ENCODE measurements at places on chromosomes 1 and 21.

DNA sequence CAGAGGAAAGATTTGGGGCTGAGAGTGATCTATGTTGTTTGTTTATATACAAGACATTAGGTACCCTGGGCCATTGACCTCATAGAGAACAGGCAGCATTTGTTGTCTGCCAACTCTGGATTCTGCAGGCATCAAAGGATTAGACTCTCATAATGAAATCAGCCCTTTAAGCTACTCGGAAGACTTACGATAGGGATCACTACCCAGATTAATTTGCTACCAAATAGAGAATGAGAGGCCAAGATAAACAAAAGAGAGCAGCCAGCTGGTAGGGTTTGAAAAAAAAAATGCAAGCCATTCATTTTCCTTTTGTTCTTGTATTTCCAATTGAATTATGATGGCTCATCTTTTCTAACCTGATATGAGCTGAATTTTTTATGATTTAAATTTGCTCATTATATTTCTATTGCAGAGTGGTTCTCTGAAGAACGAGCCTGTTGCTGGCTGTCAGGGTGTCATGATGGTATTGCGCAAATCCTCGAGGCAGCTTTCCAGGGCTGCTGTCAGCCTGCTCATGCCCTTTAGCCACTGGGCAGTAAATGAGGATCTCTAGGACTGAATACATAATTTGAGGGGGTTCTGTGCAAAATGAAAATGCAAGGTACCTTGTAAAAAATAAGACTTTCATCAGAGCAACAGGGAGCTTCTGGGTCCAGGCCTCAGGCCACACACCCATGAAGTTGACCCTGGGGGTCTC lies 116.4 kb upstream of the KCNJ15 start:
- no peak for DNase-seq

- no peak for DNase-seq
These were observed 47.3 kb upstream of the POU3F1 start for GRCh38 chr1:38093569-38094520.

DNA sequence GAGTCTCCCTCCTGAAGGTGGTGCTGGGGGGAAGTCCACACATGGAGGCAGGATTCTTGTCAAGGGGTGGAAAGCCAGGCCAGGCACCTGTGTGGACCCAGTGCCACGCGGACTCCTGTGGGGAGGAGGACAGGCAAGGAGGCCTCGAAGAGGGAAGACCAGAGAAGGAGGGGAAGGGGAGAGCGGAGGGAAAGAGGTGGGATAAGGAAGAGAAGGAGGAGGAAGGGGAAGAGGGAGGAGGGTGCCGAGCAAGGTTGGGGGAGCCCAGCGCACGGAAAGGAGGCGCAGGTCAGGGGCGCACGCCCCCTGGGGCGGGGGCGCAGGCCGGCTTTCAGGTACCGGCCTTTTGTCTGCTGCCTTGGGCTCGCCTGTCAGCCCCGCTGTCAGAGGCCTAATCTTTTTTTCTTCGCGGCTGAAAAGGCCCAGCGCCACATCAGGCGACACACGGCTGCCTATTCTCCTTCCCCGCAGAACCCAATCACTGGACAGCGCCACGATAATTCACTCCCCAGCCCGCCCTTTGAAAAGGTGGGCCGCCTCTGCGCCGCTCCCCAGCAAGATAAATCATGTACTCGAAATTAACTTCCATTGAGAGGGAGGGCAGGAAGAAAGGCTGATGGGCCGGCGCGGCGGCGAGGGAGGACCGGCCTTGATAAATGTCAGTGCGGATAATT lies 42.5 kb downstream of the PRDM16 start:
- DNase-seq = no peak

DNA sequence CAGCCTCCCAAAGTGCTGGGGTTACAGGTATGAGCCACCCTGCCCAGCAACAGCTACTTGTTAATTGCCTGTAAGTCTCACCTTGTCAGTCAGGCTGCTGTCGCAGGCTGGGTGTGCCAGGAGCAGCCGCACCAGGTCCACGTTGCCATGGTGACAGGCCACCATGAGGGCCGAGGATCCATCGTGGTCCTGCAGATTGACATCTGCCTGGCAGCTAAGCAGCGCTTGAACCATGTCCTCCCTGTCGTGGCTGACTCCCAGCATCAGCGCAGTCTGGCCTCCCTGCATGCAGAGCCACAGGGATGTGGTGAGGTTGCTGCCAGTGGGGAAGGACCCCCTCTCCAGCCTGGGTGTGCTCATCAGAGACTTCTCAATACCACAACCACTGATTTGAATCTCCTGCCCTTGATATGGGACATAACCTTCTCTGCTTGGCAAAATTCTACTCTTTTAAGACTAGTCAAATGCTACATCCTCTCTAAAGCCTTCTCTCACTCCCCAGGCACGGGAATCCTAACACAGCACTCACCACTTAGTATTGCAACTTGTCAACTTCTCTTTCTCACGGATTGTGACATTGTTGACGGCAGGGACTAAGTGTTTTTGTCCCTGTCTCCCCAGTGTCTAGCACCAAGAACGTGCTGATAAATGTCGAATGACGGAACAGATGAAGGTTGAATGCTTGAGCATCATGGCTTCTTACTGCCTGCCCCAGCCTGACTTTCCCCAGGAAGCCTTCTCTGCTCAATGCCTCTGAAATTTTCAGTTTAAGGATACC lies 52.9 kb downstream of the L1TD1 start:
- no peak for DNase-seq

DNA sequence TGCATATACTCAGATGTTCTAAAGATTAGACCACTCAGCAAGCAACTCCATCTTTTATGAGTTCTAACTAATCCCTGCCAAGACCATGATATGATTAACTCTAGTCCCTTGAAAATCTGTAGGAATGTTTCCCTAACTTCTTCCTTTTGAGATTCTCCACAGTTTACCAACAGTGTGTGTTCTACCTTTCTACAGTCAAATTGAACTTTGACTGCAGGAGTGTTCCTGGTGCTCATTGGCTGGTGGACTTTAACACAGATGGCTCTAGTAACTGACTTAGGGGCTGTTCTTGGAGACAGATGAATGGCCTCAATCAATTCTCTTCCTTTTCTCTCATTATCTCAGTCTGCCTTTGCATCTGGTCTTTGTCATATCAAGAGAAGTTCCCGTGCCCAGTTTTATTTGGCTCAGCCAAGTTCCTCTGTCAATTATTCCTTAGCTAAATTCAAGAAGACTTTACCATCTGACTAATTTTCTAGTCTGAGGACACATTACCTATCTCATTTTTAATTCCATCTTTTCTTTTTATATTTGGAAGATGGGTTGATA lies 643.9 kb upstream of the CAMK1G start:
- no peak for DNase-seq

DNA sequence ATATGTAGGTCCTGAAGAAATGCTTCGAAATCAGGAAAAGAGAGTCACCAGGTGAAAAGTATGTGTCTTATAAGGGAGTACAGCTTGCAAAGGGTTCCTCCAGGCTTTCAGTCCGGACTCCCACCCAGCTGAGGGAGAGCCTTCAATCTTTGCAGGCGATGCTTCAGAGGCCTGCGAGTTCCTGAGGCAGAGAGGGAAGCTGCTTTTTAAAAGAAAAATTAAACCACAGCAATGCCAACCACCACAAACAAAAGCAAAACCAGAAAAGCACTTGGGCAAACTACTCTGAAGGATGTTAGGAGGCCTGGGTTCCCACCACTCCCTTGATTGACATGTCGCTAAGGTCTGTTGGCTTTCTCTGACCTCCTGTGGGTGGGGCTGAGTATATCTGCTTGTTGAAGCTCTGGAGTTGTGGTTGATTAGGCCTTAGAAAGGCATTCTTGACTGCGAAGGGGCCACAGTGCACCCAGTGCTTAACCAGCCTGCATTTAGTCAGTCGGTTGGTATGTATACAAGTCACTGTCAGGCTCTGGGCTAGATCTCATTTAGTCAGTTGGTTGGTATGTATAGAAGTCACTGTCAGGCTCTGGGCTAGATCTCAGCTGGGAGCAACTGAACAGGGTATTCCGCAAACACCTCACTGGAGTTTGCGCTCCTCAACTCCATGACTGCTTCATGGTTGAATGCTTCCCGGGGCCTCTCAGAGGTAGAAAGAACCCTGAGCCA lies 1.2 kb downstream of the NIPAL3 start:
- peak; percentile 99 for DNase-seq

GRCh38 chr1:58824753-58825389 lies 41.0 kb upstream of the JUN start:
- DNase-seq = no peak

GRCh38 chr1:85554630-85555327 lies 25.8 kb upstream of the CCN1 start:
- peak; percentile 84 for DNase-seq

DNA sequence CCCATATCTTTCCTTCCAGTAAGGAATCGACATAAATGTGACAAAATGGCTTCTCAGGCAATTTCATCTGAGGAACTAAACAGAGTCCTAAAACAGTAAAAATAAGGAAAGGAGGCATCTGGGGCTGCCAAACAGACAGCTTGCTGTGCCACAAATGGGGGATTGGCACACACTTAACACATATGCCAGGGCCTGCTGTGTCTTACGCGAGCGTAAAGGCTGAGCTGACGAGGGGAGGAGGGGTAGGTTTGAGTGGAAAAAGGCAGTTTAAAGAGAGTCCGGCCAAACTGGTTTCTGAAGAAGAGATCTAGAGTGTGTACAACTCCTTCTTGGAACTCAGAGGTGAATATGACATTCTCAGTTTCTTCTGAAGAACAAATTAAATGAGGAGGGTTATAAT lies 244.1 kb upstream of the MAP1LC3C start:
- no peak for DNase-seq

DNA sequence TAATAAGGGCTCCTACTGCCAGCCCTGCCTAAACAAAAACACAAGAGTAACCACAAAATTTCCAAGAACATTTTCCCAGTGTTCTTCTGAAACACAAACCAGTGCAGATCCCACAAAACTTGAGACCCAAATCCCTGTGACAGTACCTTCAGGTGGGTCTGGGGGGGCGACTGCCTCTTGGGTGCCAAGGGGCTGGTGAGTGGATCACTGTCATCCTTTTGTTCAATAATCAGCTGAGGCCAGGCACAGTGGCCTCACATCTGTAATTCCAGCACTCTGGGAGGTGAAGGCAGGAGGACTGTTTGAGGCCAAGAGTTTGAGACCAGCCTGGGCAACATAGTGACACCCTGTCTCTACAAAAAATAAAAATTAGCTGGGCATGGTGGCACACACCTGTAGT lies 87.6 kb downstream of the GLIS1 start:
- no peak for DNase-seq

GRCh38 chr1:213103377-213104306 lies 52.6 kb downstream of the RPS6KC1 start:
- no peak for DNase-seq

- DNase-seq = peak; percentile 69
These were observed 36.2 kb upstream of the BTG2 start for GRCh38 chr1:203268901-203269653.

DNA sequence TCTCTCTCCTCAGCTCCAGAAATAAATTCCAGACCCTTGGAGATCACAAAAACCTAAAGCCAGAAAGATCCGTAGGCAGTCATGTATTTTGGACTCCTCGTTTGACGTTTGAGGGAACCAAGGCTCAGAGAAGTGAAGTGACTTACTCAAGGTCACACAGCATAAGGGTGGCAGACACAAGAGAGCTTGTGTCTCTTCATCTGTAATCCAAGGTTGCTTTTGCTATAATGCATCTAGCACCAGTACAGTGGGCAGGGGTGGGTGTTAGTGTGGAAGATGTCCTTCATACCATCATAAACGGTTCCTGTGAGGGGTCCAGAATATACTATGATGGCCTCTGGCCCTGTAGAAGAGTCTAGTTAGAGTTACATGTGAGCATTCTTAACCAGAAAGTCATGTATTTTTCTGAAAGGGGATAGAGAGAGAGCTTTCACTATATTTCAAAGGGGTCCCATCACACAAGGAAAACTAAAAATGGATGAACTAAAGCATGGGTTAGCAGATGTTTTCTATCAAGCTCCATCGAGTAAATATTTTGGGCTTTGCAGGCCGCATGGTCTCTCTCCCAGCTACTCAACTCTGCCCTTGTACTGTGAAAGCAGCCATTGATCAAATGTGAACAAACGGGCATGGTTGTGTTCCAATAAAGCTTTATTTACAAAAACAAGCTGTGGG lies 144.9 kb downstream of the TOMM20 start:
- DNase-seq = no peak

Measured in fibroblast of skin of back (primary cell).